Bronchial epithelial cell (primary cell): ENCODE measurements at places on chromosomes 3 and 15. TPM values are rescaled to one million over a fixed set of nuclear protein-coding genes. Genes with fewer than 3 reads are reported as not detected.

GRCh38 chr3:156762631-156763185 lies 63.4 kb upstream of the LEKR1 start:
- peak; percentile 58 for DNase-seq

DNA sequence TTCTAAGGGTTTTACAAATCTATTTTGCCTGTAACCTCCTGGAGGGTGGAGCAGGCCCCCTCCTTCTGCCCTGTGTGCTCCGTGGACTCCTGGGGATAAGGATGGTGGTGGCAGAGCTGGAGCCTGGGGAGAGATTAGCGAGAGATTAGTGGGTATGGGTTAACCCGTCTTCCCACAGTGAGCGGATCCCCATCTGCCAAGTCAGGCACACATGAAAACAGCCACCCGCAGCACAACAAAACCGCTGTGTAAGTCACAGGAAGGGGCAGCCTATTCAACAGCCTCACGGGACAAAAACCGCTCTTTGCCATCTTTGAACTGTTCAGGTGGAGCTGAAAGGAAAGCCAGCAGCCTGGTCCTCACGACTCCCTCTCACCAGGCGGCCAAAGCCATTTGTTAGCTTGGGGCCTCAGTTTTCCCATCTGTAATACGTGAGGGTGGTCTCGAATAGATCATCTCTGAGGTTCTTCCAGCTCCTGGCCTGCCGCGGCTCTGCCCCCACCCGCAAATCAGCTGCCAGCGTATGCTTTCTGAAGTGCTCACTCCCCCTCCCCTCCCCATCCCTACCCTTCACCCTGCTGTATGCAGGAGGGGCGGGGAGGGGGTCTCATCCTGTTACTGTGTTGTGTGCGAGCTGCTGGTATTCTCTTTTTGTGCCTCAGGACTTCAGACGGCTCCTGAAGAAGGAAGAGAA lies 43.6 kb downstream of the PDIA5 start:
- DNase-seq, result no peak

DNA sequence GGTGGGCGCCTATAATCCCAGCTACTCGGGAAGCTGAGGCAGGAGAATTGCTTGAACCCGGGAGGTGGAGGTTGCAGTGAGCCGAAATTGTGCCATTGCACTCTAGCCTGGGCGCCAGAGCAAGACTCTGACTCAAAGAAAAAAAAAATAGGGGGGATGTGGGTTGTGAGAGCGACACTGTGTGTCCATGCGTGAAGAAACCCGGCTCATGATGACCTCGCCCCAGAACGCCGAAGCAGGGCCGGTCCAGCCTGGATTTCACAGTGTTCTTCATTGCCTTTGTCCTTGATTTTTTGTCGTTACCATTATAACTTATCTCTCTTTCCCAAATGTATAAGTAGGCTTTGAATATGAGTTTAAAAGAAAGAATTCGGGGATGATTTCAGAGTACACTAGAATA lies 128.7 kb downstream of the PGPEP1L start:
- DNase-seq, result no peak

- no peak for DNase-seq
Observed at GRCh38 chr3:161175506-161175905, 45.6 kb upstream of the NMD3 start.

DNA sequence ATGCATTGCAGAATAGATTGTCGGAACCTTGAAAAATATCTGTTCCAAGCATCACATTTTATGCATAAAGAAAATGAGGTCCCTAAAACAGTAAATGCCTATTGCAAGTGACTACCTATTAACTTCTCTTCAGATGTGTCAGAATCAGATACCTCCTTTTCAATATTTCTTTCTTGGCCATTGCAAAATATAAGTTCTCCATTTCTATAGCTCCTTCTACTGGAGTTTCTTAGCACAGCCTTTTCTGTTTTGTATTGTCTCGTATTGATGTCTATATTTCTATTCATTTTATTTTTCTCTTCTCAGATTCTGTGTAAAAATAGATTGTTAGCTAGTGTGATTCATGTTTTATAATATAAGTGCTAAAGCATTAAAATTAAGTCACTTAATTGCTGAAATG lies 63.4 kb downstream of the PPARG start:
- DNase-seq, result no peak

GRCh38 chr3:53818221-53819162 lies 27.7 kb downstream of the CHDH start:
- DNase-seq, result no peak

PLA2G4F gene
- total RNA-seq, result 1.6 and 10.2 TPM in 2 replicates

HCN4 gene
- not detected in 2 replicates for total RNA-seq

TMEM42 gene
- total RNA-seq, result 17.1 and 25.7 TPM in 2 replicates

GRCh38 chr3:49017229-49017970 lies 980 bp downstream of the DALRD3 start:
- DNase-seq, result no peak

PP2D1 gene
- total RNA-seq, result not detected in 2 replicates

PAK6 gene
- 11.6 and 11.8 TPM in 2 replicates for total RNA-seq

- peak; percentile 7 for DNase-seq
Observed at GRCh38 chr15:24878153-24878552, 76.6 kb upstream of the SNRPN start.

DNA sequence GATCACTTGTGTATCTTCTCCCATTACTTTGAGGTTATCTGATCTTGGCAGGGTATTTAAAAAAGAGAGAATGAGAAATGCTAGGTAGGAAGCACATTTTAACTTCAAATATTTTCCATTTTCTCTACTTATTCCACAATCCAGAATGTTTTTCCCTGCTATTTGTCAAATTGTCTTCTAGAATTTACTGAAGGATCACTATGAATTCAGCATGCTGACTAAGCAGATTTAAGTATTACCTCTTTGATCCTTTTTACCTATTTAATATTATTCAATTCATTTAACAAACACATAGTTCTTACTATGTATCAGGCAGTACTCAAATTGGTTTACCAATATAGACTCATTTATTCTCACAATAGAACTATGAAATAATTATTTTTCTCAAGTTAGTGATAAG lies 463.4 kb upstream of the ARL6 start:
- no peak for DNase-seq

FAM107A gene
- not detected in 2 replicates for total RNA-seq

HERC2 gene
- total RNA-seq, result 22.6 and 29.2 TPM in 2 replicates
